ENCODE measurements at places on chromosomes 4 and X.

GRCh38 chr4:43411226-43411625, 518.7 kb downstream of the GRXCR1 start:
- DNase-seq: no peak

DNA sequence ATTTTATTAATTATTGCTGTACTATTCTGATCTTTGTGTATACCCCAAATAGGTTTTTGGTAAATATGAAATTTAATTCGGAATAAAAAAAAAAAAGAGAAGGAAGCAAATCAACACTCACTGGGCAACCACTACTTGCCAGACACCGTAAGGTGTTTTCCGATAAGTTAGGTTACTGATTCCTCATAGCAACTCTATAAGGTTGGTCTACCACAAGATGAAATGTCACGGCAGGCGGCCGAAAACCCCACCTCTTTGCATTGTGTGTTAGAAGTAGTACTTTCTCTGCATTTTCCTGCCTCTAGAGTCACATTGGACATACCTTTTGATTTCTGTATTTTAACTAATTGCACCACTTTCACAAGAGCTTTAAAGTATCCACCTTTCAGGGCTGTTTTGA, 44.5 kb upstream of the RASGEF1B start:
- DNase-seq: no peak

GRCh38 chrX:24153178-24153795, 3.8 kb downstream of the ZFX start:
- no peak for DNase-seq

DNA sequence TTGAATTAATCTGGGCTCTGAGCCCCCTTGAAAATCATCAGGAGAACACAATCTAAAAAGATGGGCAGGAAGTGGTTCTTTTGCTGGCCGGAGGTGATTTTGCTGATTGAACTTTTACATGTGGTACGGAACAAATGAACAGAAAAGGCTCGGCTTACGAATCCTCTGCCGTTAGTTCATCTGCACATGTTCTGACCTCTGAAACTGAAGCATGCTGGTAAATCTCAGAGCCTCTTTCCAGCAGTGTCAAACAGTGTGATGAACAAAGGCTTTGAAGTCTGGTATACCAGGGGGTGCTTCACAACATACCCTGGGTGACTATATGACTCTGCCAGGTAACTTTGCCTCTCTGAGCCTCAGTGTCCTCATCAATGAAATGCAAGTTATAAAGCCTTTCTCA, 194.2 kb upstream of the C1QTNF7 start:
- no peak for DNase-seq

- no peak for DNase-seq
These were observed 223.3 kb upstream of the MAB21L2 start for GRCh38 chr4:150358691-150359090.

DNA sequence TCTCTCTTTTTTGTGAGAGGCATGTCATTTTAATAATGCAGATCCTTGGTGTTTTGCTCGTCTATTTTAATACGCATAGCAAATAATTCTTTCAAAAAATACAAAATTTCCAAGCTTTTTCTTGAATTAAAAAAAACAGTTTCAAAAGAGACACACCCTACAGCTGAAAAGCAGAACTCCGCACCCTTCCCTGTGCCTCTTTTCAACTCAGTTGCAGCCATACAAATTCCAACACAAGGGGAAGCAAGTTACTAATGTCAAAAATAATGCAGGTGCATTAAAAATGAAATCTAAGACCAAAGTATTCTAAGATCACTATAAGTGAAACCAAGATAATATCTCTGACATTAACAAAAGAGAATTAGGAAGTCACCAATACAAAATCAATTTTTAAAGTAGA, 66.6 kb downstream of the NR3C2 start:
- no peak for DNase-seq

DNA sequence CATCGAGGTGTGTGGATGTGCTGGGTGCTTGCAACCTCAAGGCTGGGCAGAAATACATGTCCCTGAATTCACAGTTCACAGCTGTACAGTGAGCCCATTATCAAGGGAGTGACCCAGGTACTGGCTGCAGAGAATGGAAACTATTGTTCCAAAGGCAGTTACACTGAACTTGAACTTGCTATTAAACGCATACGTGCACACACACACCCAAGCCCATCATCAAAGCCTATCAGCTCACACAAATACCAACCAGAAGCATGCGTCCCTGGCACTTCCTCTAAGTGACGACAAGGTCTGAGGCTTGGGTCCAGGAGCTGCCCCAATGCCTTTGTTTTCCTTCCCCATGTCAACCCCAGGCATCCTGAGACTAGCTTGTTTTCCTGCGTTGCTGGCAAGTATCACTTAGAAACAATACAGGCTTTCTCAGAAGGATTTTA, 88.6 kb downstream of the IRF2 start:
- DNase-seq: no peak

- DNase-seq: no peak
These were observed 45.4 kb downstream of the UGT2A3 start for GRCh38 chr4:68905939-68906779.

DNA sequence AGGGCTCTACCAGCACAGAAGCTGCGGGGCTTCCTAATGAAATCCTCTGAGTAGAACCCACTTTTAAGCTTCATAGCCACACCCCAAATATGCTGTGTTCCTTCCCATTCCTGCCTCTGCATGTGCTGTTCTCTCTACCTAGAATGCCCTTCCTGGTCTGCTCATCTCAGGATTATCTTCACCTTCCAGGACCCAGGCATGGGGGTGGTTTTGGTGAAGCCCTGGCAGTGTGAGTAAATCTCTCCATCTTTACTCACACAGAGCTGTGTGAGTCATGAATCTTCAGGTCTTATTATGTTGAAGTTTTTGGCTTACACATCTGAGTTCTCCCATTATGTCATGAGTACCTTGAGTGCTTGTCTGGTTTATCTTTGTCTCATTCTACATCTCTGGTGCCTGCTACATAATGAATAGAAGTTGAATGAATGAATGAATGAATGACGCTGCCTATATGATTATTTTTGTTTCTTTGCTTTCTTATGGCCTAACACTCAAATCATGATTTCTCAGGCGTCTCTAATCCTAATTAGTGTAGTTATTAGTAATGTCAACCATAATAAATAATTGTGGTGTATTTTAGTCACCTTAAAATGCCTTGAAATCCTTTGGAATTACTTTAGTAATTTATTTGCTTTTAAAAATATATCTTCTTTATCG, 41.9 kb downstream of the HADH start:
- DNase-seq: no peak

DNA sequence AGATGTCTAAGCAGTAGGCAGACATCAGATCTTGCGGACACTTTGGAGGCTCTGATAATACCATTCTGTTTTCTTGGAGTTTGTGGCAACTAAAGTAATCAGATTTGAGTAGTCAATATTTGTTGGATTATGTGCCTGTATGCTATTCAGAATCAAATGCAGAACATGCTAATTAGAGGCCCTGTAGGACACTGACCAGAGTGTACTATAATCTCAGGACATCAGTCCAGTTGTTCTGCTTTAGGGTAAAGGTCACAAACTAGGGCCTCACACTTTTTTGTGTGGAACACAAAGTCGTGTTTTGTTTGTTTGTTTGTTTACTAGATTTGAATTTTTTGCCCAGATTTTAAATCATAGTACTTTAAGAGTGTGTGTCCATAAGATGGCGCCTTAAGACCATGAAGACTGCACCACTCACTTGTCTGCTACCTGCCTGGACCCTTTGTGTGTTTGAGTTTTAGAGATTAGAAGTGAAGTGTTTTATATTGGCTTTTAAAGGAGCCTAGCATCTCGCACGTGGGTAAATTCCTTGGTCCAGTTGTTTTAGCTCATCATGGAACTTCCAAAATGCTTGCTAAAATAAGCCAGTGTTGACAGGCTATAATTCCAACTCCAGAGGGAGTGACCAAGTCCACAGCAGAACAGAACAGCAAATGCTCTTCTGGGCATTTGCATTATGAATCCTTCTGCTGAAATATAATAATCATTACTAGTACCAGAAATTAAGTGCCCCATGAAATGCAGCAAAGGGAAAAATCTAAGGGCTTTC, 34.7 kb downstream of the IL13RA1 start:
- no peak for DNase-seq

DNA sequence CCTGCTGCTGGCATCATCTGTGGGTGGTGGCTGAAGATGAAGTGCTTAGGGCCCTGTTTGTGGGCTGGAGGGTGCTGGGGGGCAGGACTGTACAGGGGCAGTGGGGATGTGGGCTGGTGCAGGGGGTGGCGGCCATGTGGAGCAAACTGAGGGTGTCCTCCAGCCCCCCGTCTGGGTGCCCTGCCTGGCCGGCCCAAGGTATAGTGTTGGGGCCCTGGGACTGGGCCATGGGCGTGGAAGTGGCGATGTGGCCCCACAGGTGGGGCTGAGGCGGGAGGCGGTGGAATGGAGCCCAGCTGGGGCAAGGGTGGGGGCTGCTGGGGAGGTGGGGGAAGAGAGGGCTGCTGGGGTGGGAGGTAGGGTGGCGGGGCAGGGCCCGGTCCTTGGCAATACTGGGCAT, 9.5 kb upstream of the KDM5C start:
- no peak for DNase-seq

DNA sequence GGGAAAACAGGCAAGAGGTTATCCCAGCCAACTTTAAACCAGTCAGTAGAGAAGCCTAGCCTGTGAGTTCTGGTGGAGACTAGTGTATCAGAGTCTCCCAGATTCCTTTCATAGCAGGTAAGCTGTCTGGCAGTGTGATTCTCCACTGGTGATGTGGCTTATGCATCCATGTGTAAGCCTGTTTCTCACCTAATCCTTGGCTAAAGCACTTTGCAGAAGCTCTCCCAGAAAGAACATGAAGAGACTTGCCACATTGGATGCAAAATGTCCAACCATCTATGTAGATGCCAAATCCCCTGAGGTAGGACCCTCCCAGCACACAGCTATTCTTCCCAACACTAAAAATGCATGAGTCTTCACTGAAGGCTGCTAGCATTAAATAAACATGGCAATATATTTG, 111.7 kb downstream of the CHRNA9 start:
- DNase-seq: no peak

DNA sequence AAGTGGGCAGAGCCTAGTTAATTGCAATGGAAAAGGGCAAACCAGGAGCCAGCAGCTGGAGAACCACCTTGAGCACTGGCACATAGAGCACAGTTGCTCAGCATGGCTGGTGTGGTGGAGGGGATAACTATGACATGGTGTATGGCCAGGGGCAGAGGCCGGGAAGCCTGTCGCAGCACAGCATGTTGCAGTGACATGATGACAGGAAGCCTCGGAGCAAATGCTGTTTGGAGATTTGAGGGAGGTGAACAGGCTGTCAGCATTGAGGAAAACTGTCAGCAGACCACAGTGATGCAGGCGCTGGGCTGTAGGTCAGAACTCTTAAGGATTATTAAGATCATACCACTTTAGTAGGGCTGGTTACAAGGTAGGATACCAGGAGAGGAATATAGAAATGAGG, 228.7 kb downstream of the CBR4 start:
- DNase-seq: no peak

- no peak for DNase-seq
These were observed 3.4 kb downstream of the NKRF start for GRCh38 chrX:119602701-119603255.

GRCh38 chr4:76498550-76498949, 63.5 kb downstream of the SHROOM3 start:
- DNase-seq: no peak

DNA sequence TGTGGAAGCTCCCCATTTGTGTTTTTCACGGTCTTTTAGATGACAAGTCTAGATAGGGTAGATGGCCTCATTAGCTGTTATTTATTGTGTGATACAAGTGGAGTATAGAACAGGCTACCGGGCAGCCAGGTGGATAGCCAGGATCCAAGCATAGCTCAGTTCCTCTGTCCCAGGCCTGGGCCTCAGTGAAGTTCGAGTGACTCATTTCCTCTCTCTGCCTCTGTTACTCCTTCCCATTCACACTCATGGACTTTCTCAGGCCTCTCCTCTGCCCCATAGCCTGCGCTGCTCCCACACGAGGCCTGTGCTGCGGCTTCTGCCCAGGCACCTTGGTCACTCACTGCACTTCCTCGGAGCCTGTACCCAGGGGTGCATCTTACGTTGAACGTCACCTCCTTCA, 54.5 kb downstream of the TENM3 start:
- no peak for DNase-seq

DNA sequence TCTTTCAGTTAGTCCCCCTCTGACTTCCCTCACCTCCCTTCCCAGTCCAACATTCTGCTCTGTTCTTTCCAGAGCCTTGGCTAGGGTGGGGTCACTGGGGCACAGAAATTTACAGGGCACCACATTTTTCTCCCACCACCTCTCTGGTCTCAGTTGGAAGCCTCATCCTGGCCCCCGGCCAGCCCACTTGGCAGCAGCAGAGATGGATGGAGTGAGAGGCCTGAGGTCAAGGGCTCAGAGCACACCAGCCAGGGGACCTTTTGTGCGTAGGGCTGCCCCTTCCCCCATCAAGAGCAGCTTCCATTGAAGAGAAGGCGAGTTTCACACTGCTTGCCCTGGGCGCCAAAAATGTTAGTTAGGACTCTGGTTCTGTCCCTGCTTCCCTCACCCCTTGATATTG, 230.9 kb downstream of the SOX3 start:
- DNase-seq: no peak

- DNase-seq: no peak
These were observed 65.5 kb downstream of the SH3RF1 start for GRCh38 chr4:169205075-169205743.

- DNase-seq: no peak
These were observed 28.0 kb downstream of the SH3BGRL start for GRCh38 chrX:81229901-81230300.

- DNase-seq: no peak
These were observed 288.1 kb downstream of the SH3BGRL start for GRCh38 chrX:81489987-81490386.

GRCh38 chr4:186746581-186746980, 22.9 kb upstream of the FAT1 start:
- DNase-seq: no peak

DNA sequence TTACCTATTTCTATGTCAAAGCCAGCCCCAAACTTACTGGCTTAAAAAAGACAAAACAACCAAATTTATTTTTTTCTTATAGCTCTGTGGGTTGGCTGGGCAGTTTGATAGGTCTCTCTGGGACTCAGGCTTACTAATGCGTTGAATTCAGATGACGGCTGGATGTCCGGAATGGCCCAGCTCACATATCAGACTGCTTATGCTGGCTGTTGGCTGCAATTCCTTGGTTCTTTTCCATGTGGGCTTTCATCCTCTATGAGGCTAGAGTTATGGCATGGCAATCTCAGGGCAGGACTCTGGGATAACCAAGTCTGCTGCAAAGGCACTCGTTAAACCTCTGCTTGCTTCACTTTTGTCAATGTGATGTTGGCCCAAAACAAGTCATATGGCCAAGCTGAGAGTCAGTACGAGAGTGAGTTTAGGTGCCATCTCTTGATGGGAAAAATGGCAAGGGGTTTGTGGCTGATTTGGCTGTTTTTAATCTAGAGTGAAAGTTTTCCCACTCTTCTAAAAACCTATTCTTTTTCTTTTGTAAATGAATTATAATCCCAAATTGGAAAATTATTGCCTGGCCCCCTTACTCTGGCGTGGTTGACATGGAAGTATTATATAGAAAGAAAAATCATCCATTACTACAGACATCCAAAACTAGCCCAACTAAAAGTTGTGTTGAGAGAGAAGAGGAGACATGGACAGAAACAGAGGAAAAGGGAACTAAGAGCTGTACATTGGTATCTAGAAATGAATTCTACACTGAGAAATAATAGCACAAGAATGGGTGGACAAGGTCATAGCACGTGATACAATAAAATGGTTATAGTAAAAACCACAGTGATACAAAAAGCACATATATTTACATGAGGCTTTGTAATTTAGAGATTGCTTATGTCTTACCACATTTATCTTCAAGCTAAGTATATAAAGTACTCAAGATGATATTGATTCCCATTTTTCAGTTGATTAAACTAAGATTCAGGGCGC, 6.6 kb downstream of the PRIMPOL start:
- no peak for DNase-seq

- peak; percentile 58 for DNase-seq
These were observed 191.2 kb downstream of the RRAGB start for GRCh38 chrX:55908661-55909212.
